ENCODE measurements at places on chromosomes 5 and 9.
A peak's percentile ranks its signal among the peaks of the same experiment; 100 is the strongest.

GRCh38 chr5:95984287-95984938 lies 22.8 kb upstream of the ELL2 start:
- no peak for DNase-seq

- no peak for DNase-seq
Observed at GRCh38 chr5:7078901-7079300, 317.0 kb upstream of the ADCY2 start.

DNA sequence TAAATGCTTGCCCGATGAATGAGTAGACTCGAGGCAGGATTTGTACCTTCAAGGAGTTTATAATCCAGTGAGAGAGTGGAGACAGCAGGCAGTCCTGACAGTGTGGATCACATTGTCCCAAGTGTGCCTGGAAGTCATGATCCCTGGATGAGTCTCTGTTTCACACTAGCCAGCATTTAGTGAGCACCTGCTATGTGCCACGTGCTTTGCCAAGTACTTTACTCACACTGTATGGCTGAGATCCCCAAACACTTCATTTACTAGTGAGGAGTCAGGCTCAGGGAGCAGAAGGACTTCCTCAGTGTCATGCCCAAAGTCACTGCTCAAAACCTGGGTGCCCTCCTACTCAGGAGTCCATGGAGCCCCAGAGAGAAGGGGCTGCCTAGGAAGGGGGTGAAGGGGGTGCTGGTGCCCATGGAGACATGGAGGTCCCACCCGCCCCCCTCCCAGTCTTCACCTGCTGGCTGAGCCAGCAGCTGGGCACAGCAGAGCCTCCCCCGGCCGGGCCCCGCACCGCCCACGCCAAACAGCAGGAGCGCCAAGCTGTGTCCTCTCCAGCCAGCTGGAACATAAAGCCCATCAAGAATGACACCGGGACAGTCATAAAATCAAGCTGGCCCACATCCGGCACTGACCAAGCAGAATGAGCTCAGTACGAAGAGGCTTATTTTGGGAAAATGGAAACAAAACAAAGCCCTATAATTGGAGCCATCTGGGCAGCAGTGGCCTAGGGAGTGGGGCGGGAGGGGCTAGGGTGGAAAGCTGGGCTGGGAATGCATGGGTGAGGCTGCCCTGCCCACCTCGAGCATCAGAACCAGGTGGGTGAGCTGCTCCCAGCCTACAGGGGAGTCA lies 10.6 kb downstream of the LAMC3 start:
- DNase-seq = no peak

DNA sequence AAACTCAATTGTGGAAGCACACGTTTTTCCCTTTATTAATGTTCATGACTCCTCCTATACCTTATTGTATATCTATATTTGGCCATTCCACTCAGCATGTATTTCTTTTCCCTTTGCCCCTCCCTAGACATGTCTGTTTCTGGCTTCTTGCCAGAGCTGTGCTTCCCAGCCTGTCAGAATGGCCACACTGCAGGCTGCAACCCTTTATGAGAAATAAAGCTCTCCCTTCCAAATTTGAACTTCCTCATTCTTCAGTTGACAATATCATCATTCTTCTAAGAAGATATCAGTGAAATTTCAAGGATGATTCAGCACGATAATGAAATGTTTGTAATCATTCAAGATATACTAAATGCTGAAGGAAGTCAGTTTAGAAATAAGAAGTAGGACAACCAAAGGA lies 107.6 kb upstream of the PRSS3 start:
- DNase-seq = no peak

DNA sequence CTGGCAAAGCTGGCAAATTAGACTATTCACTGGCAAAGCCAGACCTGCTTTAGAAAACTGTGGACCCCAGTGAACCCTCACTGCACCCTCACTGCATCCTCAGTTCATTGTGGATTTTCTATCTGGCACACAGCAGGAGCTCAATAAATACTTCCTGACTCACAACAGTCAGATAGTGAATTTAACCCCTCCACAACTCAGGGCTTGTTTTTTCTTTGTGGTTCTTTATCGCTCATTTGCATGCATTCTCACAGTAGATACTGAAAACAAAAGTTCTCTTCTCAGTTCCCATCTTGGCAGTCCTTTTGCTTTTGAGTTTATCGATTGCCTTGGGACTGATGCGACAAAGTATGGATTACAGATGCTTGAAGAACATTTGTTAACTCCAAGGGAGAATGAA lies 99.8 kb downstream of the ACTL7B start:
- peak; percentile 5 for DNase-seq

DNA sequence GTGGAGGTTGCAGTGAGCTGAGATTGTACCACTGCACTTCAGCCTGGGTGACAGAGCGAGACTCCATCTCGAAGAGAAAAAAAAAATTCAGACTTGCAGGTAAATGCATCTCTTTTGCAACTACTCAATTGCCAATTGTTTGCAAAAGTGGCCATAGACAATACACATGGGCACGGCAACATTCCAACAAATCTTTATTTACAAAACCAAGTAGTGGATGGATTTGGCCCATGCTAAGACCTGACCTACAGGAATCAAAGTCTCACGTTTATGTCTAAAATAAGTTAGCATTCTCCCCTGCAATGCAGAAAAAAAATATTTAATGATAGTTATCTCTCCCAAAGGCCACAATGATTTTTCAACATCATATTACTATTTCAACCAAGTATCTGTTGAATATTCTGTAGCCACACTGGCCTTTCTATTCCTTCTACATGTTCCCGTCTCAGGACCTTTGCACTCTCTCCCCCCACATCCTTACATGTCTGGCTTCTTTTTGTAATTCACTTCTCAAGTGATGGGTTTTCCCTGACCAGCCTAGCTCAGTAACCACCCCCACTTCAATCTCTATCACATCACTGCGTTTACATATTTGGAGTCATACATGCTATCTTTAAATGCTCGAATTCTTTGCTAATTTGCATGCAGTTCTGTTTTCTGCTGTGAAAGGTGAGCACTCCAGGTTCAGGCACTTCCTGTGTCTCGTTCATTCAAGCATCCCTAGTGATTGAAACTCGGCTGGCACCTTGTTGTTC lies 54.2 kb downstream of the FNBP1 start:
- DNase-seq = peak; percentile 94
